Bronchial epithelial cell (primary cell): ENCODE measurements at places on chromosomes 2 and 18.

- DNase-seq = no peak
These were observed 502.4 kb downstream of the TMEM182 start for GRCh38 chr2:103264058-103264768.

DNA sequence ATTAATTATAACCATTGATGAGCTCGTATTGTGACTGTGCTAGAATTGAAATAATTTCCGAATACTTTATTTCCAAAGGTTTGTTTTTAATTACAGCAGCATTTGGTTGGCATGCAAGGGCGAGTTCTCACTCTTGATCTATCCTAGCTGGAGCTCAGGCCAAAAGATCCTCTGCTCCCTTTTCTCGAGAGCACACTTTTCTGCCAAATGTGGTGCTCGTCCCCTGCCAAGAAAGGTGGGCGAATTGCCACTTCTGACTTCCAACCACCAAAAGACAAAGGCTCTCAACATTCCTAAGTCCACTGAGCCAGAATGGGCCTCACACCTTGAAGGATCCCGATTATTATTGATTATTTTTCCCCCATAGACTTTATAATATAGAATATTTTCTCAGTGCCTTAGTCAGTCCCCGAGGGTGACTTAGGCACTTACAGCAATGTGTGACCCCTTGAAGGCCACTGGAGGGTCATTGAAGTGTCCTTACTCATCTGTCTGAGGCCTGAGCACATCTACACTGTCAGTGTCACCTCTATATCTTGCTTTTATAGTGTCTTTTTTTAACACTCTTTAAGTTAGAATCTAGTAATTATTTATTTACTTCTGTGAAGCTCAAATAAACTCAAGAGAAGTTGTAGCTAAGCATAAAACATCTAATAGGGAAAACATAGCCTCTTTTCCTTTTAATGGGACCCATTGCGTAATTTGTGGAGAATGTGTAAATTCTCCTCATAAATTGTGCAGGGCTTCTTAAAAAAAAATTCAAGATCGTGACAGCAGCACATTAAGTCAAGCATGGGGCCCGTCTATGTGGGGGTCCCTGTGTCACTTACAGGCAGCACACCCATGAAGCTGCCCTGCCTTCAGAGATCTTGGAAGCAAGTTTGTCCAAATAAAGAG is 98.3 kb downstream of the MEIS1 start:
- no peak for DNase-seq

GRCh38 chr2:65368468-65368867 is 63.9 kb downstream of the SPRED2 start:
- DNase-seq = no peak

GRCh38 chr2:132424526-132425121 is 8.0 kb downstream of the GPR39 start:
- peak; percentile 52 for DNase-seq

DNA sequence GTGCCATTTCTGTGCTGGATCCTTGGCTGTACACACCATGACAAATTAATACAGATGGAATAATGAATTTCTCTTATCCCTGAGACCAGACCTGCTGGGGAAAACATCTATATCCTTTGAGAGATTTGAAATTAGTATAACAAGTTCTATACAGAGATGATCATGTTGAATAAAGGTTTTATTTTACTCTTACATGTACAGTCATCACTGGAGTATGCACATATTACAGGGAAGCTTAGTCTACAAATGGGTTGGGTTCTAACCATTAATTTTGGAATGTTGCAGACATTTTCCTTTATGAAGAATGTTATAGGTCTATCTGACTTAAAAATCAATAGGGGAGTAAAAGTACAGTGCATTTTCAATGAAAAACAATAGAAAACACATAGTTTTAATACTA is 29.9 kb upstream of the MMADHC start:
- peak; percentile 49 for DNase-seq

DNA sequence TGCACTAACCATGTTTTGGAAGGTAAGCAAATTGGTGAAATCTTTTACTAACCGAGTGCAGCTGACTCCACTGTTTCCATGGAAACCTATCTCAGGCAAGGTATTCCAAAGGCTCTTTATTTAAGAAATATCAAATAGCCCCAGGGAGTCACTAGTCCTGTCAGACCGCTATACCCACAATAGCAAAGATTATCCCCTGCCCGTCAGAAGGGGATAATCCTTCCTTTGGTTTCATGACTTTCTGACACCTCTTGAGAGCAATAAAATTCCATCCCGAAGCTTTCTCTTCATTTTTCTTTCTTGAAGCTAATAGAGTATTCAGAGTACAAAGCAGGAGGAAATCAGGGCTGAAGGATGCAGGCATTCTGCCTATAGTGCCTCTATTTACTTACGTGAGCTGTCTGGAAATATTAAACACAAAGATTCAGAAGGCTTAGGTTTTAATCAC is 34.7 kb upstream of the MAP2 start:
- no peak for DNase-seq

GRCh38 chr2:75290600-75291150 is 91.4 kb upstream of the TACR1 start:
- no peak for DNase-seq

- DNase-seq = no peak
These were observed 56.1 kb downstream of the PRKRA start for GRCh38 chr2:178394859-178395258.

GRCh38 chr18:43563780-43564179 is 286.5 kb upstream of the SYT4 start:
- peak; percentile 43 for DNase-seq

GRCh38 chr2:79638954-79639353 is 126.1 kb downstream of the CTNNA2 start:
- DNase-seq = no peak

- peak; percentile 73 for DNase-seq
These were observed 449.2 kb upstream of the DCC start for GRCh38 chr18:51890762-51891161.

- DNase-seq = no peak
These were observed 61.7 kb upstream of the TEX51 start for GRCh38 chr2:126836761-126837679.

DNA sequence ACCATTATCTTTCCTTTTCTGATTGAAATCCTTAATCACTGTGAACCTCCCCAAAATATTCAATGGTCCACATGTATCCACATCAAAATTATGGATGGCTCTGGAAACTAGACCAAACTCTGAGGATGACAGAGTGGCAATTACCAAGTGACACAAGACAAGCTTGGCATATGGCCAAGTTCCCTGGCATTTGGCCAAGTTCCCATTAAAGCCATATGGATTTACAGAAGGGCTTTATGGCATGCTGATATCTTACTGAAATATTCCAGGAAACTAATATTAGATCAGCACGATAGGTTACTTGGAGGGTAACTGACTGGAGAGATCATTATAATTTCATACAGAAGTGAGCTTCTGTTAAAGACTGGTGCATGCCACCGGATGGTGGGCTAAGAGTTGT is 21.9 kb upstream of the CERS6 start:
- no peak for DNase-seq

DNA sequence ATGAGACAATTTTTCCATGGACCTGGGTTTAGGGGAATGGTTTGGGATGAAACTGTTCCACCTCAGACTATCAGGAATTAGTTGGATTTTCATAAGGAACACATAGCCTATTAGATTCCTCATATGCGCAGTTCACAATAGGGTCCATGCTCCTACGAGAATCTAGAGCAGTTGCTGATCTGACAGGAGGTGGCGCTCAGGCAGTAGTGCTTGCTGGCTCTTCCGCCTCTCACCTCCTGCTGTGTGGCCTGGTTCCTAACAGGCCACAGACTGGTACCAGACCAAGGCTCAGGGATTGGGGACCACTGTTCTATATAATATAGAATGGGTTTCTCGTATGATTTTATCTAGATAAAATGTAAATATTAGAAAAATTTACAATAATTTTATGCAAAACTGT is 338.7 kb downstream of the CPS1 start:
- DNase-seq = no peak

DNA sequence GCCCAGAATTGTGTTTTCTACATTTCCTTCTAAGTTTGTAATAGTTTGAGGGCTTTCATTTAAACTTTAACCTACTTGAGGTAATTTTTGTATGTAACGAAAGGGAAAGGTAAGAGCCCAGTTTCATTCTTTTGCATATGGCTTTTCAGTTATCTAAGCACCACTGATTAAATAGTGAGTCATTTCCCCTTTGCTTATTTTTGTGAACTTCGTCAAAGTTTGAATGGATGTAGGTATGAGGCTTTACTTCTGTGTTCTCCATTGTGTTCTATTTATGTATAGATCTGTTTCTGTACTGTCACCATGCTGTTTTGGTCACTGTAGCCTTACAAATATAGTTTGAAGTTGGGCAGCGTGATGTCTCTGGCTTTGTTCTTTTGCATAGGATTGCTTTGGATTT is 944.8 kb upstream of the CNTNAP5 start:
- DNase-seq = peak; percentile 56

DNA sequence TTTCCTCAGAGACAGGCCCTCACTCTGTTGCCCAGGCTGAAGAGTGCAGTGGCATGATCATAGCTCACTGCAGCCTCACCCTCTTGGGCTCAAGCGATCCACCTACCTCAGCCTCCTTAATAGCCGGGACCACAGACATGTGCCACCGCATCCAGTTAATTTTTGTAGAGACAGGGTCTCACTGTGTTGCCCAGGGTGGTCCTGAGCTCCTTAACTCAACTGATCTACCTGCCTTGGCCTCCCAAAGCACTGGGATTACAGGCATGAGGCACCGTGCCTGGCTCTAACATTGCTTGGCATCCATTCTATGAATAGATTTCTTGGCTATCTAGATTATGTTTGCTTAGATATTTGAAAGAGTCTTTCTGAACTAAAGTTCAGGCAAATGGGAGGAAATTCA is 21.6 kb downstream of the R3HDM1 start:
- DNase-seq = no peak

- DNase-seq = no peak
These were observed 30.3 kb downstream of the GYPC start for GRCh38 chr2:126686286-126686685.

- DNase-seq = no peak
These were observed 101.5 kb upstream of the LPIN2 start for GRCh38 chr18:3114451-3114850.

GRCh38 chr2:11716689-11717321 is 29.6 kb upstream of the LPIN1 start:
- peak; percentile 18 for DNase-seq

DNA sequence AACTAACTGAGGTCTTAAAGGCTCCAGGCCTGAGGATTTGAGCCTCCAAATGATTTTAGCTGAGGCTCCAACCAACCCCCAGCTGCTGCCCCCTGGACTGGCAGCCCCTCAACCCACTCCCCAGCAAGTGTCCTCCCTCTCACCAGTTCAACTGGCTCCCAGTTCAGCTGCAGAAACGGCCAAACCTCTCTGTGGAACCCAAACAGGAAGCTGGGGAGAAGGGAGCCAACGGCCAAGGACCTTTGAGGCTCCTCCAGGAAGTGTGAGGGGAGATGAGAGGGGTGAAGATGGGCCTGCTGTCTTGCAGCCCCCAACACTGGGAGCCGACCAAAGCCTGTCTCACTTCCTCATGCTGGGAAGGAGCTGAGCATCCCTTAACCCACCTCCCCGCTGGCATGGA is 24.9 kb downstream of the ZFP36L2 start:
- DNase-seq = no peak

DNA sequence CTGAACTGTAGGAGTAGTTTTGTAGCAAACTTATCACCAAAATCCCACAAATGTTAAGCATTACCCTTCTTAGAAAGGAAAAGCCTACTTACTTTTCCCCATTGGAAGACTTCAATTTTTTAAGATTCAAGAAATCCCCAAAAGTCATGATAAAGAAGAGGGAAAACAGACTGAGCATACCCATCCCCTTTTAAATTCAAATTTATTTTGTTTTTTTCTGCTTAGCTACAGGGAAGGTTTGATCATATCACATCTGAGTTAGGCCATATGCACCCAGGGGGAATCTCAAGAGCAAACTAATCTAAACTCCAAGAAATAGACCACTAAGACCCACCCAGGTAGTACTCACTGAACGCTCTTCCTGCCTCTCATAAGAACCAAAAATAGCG is 174.6 kb downstream of the TGIF1 start:
- no peak for DNase-seq

DNA sequence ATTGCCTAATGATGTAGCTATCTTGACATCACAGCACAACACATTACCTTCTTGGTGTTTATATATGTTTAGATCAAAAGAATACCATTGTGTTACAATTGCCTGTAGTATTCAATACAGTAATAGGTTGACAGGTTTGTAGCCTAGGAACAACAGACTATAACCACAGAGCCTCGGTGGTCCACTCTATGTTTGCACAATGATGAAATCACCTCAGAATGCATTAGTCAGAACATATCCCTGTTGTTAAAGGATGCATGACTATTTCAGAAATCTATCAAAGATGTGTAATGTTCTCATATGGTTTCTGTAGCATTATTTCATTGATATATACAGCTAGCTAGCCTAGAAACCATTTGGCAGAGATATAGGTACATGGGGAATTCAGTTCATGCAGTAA is 8.9 kb downstream of the METTL5 start:
- DNase-seq = peak; percentile 93

- DNase-seq = no peak
These were observed 871.9 kb upstream of the FSHR start for GRCh38 chr2:50026236-50026635.

DNA sequence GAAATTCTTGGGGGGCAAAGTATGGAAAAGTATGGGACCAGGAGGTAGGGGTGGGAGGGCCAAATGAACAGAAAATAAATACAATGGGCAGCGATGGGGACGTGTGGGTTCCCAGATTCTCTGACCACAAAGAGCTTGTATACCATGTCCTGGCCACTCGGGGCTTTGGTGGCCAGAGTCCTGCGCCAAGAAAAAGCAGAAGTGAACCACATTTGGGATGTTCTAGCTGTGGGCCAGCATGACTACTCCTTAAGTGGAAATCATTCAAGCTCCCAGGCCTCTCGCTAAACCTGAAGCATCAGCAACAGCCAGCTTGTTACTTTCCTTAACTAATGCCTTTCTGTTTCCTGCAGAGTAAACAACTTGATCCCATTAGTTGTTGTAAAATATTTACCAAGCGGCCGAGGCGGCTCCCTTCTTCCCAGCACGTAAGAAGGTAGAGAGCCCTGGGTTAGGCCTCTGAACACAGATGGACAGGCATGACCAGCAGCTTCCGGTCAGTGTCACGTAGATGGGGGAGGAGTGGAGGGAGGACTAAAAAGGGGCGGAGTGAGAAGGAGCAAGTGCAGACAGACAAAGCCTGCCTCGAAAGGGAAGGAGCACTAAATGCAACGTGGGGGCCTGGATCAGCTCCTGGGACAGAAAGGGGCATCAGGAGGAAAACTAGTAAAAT is 88.2 kb downstream of the GALNT14 start:
- no peak for DNase-seq

DNA sequence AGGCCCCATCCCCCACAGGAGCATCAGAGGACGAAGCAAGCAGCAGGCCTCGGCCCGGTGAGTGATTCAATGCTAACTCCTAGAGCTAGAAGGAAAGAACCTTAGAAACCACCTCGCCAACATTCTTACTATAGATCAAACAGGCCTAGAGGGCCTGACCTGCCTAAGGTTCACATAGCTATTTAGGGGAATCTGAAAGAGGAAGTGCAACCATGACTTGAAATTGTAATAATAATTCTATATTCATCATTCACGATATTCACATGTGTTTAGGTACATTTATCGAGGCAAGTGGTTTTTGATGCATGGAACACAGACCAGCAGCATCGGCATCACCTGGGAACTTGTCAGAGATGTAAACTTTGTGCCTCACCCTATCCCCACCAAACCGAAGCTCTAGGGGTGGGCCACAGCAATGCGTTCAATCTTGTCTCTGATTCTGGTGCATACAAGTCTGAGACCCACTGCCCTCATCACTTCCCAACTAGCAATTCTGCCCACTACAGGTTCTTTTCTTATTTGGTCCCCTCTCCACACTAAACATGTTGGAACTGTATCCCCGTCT is 78.0 kb upstream of the DNMT3A start:
- DNase-seq = no peak

- DNase-seq = peak; percentile 50
These were observed 57.6 kb downstream of the EVA1A start for GRCh38 chr2:75503048-75503607.
